D721Med (cell line): ENCODE measurements at places on chromosomes 3 and 15.

- no peak for DNase-seq
Observed at GRCh38 chr3:121834157-121834670, 646 bp downstream of the IQCB1 start.

DNA sequence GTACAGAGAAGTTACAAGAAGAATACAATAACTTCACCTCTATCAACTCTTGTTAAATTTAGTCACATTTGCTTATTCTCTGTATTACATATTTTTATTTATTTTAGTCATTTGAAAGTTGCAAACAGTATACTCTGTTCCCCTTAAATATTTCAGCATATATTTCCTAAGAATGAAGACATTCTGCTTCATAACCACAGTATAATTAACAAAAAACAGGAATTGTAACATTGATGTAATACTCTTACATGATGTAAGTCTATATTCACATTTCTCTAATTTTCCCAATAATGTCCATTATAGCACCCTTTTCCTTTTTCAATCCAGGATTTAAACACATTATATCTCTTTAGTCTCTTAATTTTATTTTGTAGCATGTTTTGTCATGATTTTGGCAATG lies 112.0 kb downstream of the AKAP13 start:
- no peak for DNase-seq

DNA sequence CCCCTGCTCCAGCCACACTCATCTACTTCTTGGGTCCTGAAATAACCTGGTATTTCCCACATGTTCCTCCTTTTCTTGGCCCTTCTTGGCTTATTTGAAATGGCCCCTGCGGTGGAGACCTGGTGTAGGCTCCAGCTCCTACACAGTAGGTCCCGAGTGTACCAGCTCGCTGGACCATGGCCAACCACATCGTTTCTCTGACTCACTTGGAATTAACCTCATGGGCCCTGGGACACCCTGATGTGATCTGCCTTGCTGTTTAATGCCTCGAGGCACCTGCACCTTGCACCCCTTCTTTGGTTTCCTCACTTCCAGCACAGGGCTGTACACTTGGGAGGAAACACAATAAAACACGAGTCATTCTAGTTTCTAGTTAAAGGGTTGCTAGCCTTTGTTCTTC lies 60.3 kb downstream of the FEM1B start:
- no peak for DNase-seq

GRCh38 chr15:40042791-40043320 lies 3.9 kb upstream of the SRP14 start:
- DNase-seq, result no peak

- DNase-seq, result no peak
Observed at GRCh38 chr15:75723847-75724660, 11.4 kb upstream of the CSPG4 start.

DNA sequence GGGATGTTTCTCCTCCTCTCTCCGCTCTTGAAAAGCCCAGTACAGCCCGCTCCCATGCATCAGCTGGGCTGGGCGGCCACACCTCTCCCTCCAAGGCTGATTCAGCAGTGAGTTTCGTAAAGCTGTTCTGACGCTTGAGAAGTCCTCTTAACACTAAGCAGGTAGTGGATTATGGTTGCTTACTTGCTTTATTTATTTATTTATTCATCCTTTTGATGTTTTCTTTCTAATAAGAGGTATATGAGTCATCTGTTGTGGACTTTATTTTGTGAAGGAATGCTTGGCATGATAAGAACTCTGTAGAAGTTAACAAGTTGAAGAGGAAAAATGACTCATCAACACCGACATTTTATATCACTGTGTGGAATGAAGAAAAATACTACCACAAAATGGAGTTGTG lies 285.0 kb downstream of the SQOR start:
- no peak for DNase-seq

DNA sequence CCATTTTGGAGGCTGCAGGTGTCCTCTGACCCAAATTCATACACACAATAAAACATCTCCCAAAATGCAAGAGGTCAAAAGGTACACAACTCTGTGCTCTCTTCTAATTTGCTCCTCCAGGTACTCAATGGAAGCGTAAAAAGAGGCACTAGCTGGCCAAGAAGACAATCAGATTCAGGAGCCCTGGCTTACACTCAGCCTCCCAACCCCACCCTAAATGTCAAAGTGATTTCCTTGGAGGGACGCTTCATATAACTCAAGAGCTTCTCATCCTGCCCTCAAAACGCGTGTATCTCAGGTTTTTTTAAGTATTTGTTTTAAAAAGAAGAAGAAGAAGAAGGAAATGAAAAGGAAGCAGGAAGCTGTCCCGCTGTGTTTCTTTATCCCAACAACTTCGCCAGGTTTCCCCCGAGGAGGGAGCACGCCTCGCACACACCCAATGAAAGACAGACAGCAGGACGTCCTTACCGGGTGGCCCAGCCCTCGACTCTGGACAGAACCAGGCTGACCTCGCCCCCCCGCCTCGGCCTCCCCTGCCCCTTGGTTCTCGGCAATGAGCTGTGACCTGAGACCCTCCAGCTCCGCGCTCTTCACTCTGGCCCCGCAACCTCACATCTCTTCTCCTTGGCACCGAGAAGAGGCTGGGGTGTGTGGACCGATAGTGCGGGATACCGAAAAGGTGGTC lies 620.7 kb upstream of the ZNF385D start:
- no peak for DNase-seq

GRCh38 chr3:50264964-50265485 lies 3.9 kb upstream of the SEMA3B start:
- no peak for DNase-seq

GRCh38 chr15:69996321-69997160 lies 101.2 kb downstream of the TLE3 start:
- DNase-seq, result peak; percentile 89

DNA sequence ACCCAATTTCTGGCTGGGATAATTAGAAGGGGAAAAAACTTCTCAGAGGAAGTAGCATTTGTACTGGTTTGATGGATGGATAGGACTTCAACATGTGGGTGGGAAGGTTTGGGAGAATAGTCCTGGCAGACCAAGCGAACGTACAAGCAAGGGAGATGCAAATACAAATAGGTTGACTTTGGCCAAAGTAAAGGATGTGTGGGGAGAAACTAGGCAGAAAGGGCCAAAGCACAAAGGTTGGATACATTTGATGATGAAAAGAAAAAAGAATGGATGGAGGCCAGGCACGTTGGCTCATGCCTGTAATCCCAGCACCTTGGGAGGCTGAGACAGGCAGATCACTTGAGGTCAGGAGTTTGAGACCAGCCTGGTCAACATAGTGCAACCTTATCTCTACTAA lies 63.4 kb downstream of the ERC2 start:
- DNase-seq, result no peak

DNA sequence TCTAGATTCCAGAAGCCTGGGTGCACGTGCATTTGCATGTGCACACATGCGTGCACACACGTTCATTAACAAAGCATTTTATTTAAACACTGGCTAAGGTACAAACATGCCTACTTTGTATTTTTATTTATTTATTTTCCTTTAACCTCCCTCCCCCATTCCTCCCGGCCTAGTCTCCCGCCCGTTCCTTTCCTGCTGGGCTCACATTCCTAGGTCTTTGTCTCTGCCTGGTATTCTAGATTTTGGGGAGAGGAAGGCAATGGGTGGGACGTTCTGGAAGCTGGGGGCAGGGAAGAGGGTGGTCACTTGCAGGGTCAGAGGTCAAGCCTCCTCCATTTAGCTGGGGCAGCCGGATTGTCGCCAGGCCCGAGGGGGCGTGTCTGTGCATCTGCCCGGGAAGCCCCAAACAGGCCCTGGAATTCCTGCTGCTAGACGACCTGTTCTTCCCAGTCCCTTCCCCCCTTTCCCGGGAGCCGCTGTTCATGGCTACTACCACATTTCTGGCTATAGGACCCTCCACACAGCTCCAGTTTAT lies 51.8 kb downstream of the TRIM71 start:
- DNase-seq, result no peak

DNA sequence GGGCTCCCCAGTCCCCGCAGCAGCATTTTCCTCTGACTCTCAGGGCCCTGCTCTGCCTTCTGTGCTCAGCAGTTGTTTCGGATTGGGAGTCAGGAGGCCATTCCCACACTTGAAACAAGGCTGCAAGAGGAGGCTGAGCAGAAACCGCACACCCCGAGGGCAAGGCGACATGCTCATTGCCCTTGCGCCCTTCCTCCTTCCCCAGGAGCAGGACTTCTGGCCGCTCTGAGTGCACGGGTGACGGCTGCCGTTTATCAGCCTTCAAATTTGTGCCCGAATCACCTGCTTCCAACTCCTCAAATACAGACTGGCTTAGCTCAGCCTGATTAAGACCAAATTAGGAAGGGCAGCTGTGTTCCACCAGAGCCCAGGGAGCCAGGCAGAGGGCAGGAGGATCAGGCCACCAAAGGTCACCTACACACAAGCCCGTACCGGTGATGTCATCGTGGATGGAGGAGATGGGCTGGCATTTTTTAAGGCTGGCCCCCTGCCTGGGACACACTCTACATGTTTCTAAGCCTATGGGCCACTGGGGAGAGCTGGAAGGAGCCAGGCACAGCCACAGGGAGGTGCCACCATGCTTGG lies 38.1 kb downstream of the TM2D3 start:
- no peak for DNase-seq

GRCh38 chr15:89227425-89227824 lies 6.0 kb upstream of the RLBP1 start:
- no peak for DNase-seq

DNA sequence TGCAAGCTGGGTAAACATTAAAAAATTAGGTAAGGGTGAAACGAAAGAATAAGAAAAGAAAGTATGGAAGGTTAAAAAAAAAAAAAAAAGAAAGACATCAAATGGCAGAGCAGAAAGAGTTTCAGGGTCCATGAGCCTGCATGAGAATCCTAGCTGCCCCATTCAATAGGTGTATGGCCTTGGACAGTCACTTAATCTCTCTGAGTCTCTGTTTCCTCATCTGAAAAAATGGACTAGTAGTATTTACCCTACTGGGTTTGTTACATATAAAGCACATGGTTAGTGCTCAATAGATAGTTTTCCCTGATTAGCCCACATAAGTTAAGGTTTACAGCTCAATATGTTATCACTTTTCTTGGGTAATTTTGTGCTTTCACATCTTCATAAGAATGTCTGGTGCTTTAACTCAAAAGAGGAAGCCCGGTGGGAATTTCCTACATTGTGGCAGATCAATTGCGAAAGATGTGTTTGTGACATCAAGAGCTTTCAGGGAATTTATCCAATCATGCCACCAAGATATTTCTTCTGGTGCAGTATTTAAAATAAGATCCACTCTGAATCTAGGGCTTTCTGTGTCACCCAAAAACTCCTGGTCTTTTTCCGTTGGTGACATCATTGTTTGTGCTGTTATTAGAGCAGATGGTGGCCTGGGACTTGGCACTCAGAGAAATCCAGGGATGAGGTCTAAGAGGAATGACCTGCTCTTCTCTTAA lies 57.2 kb upstream of the UBE2E1 start:
- no peak for DNase-seq

DNA sequence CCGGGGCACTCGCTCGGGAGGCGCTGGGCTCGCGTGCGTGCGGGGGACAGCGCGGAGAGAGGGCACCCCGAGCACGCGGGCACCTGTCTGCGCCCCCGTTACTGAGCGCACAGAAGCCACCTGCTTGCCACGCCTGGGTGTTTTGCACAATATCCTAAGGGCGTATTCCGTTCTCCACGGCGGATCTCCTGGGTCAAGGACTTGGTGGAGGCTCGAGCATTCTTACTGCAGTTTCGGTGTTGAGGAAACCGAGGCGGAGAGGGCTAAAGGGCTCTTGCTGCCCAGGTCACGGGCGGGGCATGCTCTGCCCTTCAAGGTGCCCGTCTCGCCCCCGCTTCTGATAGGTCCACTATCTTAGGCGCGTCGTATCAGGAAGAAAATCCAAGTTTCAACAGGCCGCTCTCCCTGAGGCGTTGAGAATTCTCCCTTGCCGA lies 526 bp downstream of the GPD1L start:
- DNase-seq, result no peak

DNA sequence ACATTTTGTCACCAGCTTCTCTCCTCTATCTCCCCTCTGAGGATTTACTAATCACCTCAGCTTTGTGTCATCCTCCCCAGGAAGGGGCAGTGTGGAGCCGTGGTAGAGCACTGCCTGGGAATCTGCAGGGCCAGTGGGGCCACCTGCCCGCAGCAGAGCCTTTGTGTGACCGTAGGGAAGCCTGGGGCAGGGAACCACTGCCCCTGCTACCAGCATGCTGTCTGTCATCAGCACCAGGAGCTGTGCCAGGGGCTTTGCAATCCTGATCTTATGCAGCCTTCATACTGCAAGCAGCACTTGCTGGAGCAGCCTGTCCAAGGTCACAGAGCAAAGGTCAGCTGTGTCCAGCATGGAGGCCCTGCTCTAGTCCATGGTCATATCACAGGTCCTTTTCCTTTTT lies 170.2 kb upstream of the IL12A start:
- DNase-seq, result no peak

- DNase-seq, result no peak
Observed at GRCh38 chr3:8607234-8608040, 37.2 kb downstream of the SSUH2 start.

DNA sequence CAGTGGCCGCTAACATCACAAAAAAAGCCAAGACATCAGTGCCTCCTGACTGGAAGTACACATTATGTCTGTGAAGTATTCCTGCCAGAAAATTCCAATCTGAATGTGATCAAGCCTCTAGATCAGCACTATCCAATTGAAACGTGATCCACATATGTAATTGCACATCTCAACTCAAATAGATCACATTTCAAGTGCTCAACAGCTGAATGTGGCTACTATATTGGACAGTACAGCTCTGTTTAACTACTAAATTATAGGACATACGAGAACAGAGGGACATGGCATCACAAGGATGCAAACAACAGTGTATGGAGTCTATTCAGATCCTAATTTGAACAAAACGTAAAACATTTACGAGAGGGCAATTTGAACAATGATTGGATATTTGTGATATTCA lies 542 bp upstream of the UBAP1L start:
- DNase-seq, result no peak

DNA sequence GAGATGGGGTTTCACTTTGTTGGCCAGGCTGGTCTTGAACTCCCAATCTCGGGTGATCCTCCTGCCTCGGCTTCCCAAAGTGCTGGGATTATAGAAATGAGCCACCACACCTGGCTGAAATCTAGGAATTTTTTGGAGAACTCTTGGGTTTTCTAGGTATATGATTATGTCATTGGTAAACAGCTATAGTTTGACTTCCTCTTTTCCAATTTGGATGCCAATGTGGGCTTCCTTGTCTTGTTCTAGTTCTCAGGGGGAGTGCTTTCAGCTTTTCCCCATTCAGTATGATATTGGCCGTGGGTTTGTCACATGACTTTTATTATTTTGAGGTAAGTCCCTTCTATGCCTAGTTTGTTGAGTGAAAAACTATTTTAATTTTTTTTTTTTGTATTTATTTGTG lies 17.9 kb downstream of the KCNMB3 start:
- DNase-seq, result no peak
